Neural crest cell (in vitro differentiated cells): ENCODE measurements at places on chromosomes 6 and 20.
A peak's percentile ranks its signal among the peaks of the same experiment; 100 is the strongest.

- peaks cover 15% of the 10 kb centered on the region for H3K36me3 ChIP-seq
- DNase-seq = no peak
These were observed 15.5 kb upstream of the MYL9 start for GRCh38 chr20:36525620-36526365.

GRCh38 chr6:169312658-169313346 is 59.2 kb upstream of the THBS2 start:
- H3K27me3 ChIP-seq = no peaks in the 10 kb centered on the region
- no peak overlapping the region for H3K4me3 ChIP-seq
- DNase-seq = no peak
- H3K4me1 ChIP-seq = no peaks in the 10 kb centered on the region
- H3K27ac ChIP-seq = no peak overlapping the region

DNA sequence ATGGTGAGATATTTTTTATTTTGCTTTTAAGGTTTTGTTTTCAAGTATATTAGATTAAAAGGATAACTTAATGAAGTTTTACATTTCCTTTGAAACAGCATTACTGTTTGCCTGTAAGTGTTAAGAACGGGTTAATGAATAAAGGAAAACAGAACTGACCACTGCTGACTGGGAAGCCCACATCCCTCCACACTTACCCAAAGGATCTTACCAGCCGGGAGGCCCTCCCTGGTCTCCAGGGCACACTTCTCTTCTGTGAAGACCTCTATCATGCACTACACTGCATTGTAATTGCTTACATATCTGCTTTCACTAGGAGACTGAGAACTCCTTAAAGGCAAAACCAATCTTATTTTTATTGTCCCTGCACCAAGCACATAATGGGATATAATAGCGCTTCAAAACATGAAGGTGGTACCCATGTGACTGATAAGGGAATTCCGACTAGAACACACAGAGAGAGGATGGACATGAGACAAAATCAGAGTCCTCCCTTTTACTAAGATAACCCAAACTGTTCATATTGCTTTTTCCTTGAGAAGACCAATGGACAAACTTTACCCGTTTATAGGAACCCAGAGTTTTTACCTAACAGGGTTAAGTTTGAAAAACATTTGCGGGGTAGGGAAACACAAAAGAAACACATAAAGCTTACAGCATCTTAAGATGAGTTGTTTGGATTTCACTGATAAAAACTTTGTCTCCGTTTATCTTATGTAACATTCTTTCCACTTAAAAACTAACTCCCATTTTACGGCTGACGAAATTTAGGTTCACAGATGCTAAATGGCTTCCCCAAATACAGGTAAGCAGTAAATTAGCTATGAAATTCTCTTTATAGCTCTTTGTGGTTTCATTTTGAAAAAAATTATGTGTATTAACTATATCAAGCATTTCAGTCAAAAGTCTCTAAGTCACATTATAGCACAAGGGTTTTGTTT is 8.7 kb downstream of the EZR start:
- H3K27me3 ChIP-seq = no peaks in the 10 kb centered on the region
- H3K27ac ChIP-seq = no peak overlapping the region
- DNase-seq = no peak
- peaks cover 14% of the 10 kb centered on the region for H3K36me3 ChIP-seq
- H3K4me1 ChIP-seq = peaks cover 43% of the 10 kb centered on the region

GRCh38 chr20:46088409-46089166 is 1.2 kb downstream of the NCOA5 start:
- H3K4me1 ChIP-seq = peaks cover 42% of the 10 kb centered on the region
- no peaks in the 10 kb centered on the region for H3K36me3 ChIP-seq
- no peak overlapping the region for H3K27ac ChIP-seq
- no peaks in the 10 kb centered on the region for H3K27me3 ChIP-seq
- peak overlapping the region; percentile 92 for H3K4me3 ChIP-seq

DNA sequence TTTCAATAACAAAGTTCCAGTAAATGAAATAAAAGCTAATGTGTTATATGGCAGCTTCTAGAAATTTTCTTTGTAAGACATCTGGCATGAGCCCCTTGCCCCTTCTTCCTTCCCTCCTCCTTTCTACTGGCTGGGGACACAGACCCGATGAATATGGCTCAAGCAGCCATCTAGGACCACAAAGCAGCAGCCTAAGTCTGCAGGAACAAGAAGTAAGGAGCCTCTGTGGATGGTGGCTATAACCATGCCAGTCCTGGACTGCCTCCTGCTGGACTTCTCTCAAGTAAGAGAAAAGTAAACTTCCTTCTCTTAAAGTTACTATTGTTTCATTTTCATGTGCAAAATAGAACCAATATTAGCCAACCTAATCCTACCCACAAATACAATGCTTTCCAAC is 114.9 kb upstream of the DST start:
- H3K27ac ChIP-seq = no peak overlapping the region
- H3K27me3 ChIP-seq = no peaks in the 10 kb centered on the region
- no peak for DNase-seq
- peaks cover 46% of the 10 kb centered on the region for H3K4me1 ChIP-seq
- no peak overlapping the region for H3K4me3 ChIP-seq
- peaks cover 3% of the 10 kb centered on the region for H3K36me3 ChIP-seq

- H3K27me3 ChIP-seq = no peaks in the 10 kb centered on the region
- H3K4me1 ChIP-seq = peaks cover 9% of the 10 kb centered on the region
- H3K4me3 ChIP-seq = no peak overlapping the region
- no peaks in the 10 kb centered on the region for H3K36me3 ChIP-seq
These were observed 1034.4 kb downstream of the EYS start for GRCh38 chr6:64672651-64673050.

GRCh38 chr6:139003751-139004150 is 15.7 kb upstream of the REPS1 start:
- no peak overlapping the region for H3K27ac ChIP-seq

GRCh38 chr20:7667194-7667593 is 273.1 kb downstream of the HAO1 start:
- DNase-seq = no peak
- H3K27ac ChIP-seq = no peak overlapping the region
- H3K4me1 ChIP-seq = no peaks in the 10 kb centered on the region
- H3K36me3 ChIP-seq = no peaks in the 10 kb centered on the region
- peaks cover 4% of the 10 kb centered on the region for H3K27me3 ChIP-seq
- H3K4me3 ChIP-seq = no peak overlapping the region

DNA sequence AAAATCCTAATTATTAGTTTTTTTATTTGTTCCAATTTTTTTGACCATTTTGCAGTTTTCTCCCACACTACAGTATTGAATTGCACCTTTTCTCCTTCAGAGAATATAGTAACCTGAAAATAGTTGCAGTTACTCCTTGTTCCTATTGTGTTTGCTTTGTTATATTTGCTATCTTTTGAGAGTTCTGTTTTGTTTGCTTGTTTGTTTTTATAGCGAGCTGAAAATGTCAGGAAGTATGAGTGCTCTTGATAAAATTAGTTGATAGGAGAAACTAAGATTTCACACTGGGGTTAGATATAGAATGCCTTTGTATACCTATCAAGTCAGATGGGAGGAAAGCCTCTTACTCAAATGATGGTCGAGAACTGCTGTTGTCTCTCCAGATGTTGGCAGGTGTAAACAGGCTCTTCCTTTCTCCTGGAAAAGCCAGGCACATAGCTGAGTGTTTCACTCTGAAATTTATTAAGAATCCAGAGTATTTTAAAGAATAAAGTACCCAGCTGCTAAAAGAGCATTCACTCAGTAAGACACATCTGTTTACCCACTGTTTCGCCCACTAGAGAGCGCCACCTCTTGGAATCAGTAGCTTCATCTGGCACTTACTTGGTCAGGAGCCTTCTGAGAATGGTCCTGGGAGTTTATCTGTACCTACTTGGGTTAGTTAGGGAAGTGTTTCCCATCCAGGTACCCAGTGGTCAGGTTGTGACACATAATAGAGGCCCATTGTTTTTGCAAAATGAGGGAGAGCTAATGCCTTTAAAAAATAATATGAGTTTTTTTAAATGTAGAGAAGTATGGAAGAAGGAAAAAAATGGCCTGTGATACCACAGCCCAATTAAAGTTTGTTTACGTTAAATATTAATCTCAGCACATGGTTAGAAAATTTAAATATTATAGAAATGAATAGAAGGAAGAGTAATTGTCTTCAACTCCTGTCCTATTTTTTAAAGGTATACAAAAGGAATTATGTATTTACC is 11.2 kb downstream of the NT5DC1 start:
- H3K36me3 ChIP-seq = no peaks in the 10 kb centered on the region
- no peaks in the 10 kb centered on the region for H3K27me3 ChIP-seq
- H3K4me1 ChIP-seq = no peaks in the 10 kb centered on the region
- peak; percentile 16 for DNase-seq
- H3K27ac ChIP-seq = no peak overlapping the region

DNA sequence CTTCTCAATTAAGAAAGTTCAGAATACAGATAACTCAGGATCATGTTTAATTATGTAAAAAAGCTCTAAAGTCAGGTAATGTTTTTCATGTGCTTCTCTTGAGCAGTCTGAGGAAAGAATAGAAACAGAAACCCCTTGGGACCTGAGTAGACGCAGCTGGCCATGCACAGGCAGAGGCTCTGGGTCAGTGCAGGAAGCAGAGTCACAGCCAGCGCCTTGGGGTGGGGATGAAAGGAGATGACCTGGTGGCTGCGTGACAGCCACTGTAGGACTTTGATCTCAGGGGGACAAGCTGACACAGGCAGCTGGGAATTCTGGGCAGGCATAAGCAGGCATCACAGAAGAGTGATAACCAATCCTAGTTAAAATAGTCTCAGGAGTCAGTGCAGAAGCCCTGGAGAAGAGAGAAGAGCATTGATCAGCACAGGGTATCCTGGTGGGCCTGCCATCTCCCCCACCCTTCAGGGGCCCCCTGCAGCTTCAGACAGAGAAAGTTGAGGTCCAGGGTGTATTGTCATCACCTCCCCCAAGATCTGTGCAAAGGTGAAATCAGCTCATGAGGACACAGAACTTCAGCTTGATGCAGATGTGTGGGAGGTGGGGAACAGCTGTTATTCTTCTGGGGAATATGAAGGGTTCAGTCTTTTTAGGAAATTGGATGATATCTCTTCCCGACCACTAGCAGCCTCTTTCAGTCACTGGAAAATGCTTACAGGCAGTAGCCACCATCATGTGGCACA is 6.4 kb downstream of the HLA-DQB1 start:
- H3K4me1 ChIP-seq = no peaks in the 10 kb centered on the region
- H3K27me3 ChIP-seq = peaks cover 84% of the 10 kb centered on the region
- H3K27ac ChIP-seq = no peak overlapping the region
- no peaks in the 10 kb centered on the region for H3K36me3 ChIP-seq
- no peak for DNase-seq
- H3K4me3 ChIP-seq = no peak overlapping the region

DNA sequence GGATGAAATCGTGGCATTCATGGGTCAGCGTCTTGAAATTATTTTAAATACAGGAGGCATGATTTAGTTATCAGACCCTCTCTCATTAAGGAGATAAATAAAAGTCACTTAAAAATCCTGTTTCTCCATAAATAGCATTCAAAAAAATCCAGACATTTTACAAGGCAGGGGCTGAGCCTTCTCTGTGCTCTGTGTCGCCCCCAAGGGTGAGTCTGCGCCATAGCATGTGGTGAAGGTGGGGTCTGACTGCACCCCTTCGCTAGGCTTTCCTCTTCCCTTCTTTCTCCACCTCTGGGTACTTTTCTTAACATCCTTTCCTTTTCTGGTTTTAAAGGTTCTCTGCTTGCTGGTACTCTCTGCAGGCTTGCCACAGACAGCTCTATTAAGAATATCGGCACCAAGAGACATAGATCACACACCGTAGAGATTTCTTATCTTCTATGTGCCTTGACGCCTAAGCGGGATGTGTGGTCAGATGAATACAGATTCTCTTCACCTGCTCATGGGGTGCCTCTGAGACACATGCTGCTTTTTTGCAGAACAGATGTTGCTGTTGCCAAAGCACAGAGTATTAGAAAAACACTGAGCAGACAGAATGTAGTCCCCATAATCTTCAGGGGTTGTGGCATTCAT is 20.1 kb upstream of the FAM209A start:
- H3K27ac ChIP-seq = no peak overlapping the region
- DNase-seq = peak; percentile 6
- H3K4me1 ChIP-seq = peaks cover 4% of the 10 kb centered on the region
- no peaks in the 10 kb centered on the region for H3K36me3 ChIP-seq
- H3K4me3 ChIP-seq = no peak overlapping the region

DNA sequence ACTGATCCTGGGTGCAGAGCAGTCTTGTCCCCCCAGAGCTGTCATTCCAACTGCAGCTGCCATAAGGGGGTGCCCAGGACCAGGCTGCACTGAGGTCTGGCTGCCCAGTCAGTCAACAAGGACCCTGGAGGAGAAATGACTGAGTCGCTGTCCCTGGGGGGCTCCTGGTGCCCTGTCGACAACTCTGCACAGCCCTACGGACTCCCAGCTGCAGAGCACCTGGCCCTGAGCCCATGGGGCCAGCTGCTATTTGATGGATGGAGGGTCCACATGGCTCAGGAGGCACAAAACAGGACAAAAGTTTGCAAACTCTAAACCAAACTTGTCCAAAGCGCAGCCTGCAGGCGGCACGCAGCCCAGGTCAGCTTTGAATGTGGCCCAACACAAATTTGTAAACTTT is 46.3 kb upstream of the RPS6KA2 start:
- peaks cover 16% of the 10 kb centered on the region for H3K4me1 ChIP-seq
- H3K4me3 ChIP-seq = no peak overlapping the region
- no peak for DNase-seq
- H3K36me3 ChIP-seq = peaks cover 1% of the 10 kb centered on the region

GRCh38 chr6:11404081-11404480 is 133.5 kb upstream of the TMEM170B start:
- no peaks in the 10 kb centered on the region for H3K36me3 ChIP-seq
- H3K27ac ChIP-seq = no peak overlapping the region
- H3K4me3 ChIP-seq = no peak overlapping the region
- H3K4me1 ChIP-seq = peaks cover 6% of the 10 kb centered on the region

- no peaks in the 10 kb centered on the region for H3K27me3 ChIP-seq
- no peak overlapping the region for H3K27ac ChIP-seq
- no peaks in the 10 kb centered on the region for H3K36me3 ChIP-seq
These were observed 119.9 kb downstream of the RNF144B start for GRCh38 chr6:18507018-18507415.

DNA sequence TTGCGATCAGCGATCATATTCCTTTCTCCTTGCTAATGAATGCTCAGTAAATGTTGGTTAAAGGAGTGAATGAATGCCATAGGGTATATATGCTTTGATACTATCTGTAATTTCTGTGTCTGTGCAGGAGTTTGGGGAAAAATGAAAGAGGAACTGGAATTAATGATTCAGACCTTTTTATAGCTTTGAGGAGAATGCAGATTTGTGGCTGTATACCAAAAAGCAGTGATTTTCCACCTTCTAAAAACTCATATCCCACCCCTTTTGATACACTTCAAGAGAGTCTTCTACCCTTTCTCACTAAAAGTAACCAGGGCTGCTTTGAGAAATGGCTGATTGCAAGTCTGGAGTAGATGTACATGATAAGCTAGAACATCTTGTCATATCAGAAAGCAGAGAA is 26.6 kb upstream of the SUMO4 start:
- no peak overlapping the region for H3K4me3 ChIP-seq
- no peak overlapping the region for H3K27ac ChIP-seq

- H3K36me3 ChIP-seq = peaks cover 32% of the 10 kb centered on the region
- peak overlapping the region; percentile 93 for H3K4me3 ChIP-seq
- no peaks in the 10 kb centered on the region for H3K27me3 ChIP-seq
- no peak for DNase-seq
These were observed 1.4 kb downstream of the GLO1 start for GRCh38 chr6:38701551-38701950.
